ENCODE measurements at places on chromosomes 6 and 20.

DNA sequence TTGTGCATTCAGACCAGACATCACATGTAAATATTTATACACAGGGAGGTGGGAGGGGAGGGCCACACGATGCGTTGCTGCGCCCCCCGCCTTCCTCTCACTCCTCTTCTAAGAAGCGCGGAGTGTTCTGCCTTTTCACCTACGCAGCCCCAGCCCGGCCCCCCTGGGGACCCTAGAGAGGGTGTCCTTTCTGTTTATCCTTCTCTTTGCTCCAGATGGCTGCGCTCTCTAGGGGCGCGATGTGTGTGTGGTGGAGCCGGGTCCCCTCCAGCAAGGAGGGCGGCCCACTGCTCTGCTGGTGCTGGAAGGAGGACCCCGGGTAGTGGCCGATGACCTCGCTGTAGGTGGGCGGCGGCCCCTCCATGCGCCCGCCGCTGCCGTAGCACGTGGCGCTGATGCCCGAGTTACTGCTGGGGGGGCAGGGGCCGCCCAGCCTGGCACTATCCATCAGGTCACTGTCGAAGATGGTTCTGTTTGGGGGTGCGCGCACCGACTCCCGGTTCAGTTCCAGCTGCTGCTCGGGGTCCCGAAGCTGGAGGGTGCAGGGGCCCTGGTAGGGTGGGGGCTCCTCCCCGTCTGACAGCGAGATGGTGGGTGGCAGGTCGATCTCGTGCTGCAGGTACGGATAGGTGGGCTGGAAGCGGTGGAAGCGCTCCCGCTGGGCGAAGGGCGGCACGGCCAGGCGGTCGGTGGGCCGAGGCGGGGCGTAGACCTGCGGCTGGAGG, 31.8 kb upstream of the ZBP1 start:
- no peak for DNase-seq

GRCh38 chr20:5116875-5117274, 2.9 kb downstream of the PCNA start:
- DNase-seq = no peak

GRCh38 chr6:163701762-163702161, 287.2 kb downstream of the QKI start:
- DNase-seq = no peak

GRCh38 chr20:49891476-49892110, 23.7 kb downstream of the SPATA2 start:
- DNase-seq = no peak

DNA sequence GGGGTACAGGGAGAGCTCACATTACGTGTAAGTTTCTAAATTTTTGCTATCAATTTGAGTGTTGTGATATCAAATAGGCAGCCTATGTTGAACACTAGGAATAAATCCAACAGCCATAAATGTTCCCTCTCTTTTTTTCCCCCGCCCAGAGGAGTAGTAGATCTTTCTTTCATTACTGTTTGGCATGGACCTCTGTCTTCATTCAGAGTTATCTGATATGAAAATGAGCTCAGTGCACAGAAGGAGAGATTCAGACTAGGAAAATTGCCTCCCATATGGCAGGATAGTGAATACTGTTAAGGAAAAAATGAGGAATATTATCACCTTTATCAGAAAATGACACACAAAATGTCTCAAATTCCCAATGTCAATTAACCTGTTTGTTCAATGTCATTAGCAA, 110.0 kb upstream of the EYS start:
- DNase-seq = no peak

- peak; percentile 71 for DNase-seq
Observed at GRCh38 chr20:381581-382290, 1.2 kb downstream of the TRIB3 start.

DNA sequence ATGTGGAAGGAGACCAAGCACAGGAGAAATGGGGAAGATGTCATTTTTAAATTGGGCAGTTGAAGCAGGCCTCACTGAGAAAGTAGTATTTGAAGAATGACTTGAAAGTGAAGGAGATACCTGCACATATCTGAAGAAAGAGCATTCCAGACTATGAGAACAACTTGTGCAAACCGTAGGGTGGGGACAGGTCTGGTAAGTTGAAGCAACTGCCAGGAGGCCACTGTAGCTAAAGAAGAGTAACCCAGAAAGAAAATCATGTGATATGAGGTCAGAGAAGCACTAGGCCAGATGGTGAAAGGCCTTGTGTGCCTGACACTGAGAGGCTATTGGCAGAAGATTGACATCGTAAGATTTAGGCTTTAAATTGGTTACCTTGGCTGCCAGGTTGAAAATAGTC, 4.7 kb upstream of the SUPT3H start:
- no peak for DNase-seq

DNA sequence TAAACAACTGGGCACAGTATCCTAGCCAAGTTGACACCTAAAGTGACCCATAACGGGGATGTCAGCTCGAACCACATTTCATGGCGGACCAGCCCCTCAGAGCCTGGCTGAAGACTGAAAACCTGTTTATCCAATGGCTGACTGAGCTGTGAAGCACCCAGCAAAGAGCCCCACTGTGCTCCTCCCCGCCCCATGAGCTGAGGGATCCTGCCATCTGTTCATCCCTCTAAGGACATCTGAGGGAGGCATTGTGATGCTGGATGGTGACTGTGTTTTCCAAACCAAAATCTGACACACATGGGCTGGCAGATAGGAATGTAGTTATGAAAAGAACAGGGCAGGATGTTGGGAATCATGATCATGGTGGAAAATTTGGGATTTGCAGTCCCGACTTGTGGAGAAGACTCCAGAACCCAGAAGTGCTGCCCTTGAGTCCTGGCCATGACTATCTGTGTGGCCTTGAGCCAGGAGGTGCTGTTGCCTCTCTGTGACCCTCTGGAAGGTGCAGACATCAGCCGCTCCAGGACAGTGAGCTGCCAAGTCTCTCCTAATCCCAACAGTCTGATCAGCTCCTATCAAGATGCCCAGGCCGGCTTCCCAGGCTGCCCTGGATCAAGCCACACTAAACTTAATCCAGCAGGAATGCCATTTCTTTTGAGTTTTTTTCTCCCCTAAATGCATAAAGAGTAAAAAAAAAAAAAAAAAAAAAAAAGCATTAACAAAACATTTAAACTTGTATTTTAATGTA, 5.7 kb downstream of the EDN3 start:
- no peak for DNase-seq

GRCh38 chr6:98041056-98041455, 758.0 kb upstream of the MMS22L start:
- DNase-seq = no peak

- no peak for DNase-seq
Observed at GRCh38 chr6:159692303-159693127, 526 bp downstream of the SOD2 start.

DNA sequence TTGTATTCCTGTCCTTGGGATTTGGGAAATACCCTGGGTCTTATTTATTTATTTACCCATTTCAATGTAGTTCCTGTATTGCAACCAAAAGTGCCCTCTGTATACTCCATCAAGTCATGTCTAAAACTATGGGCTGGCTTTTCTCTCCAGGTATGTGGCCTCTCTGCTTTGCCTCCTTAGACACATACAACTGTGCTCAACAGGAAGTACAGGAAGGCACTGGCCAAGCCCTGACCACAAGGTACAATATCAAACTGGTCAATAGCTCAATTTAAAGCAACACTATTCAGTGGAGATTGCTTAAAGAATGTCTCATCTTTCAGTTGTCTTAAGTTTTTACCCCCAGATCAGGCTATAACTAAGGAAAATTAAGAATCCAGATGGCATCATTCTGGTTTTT, 42.3 kb upstream of the SLC24A3 start:
- no peak for DNase-seq

- no peak for DNase-seq
Observed at GRCh38 chr6:170439366-170440361, 113.4 kb downstream of the PSMB1 start.

GRCh38 chr6:153130515-153131036, 506 bp downstream of the RGS17 start:
- no peak for DNase-seq

DNA sequence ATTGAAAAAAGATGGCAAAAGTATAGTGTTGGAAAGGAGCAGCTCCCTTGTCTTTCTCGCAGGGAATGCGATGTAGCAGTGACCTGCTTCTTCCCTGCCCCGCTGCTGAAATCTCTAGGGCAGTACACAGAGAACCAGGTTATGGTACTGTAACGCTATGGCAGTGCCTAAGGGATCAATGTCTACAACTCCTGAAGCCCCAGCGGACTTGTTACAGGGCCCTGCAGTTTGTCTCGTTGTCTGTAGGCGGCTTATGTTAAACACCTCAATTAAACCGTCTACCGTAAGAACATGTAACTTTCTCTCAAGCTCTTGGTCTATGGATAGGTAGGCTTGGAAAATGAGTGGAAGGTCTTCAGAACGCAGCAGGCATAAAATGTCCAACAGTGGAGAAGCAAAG, 44.8 kb upstream of the SLC17A4 start:
- no peak for DNase-seq

- no peak for DNase-seq
Observed at GRCh38 chr20:53180928-53181362, 208.8 kb downstream of the TSHZ2 start.

DNA sequence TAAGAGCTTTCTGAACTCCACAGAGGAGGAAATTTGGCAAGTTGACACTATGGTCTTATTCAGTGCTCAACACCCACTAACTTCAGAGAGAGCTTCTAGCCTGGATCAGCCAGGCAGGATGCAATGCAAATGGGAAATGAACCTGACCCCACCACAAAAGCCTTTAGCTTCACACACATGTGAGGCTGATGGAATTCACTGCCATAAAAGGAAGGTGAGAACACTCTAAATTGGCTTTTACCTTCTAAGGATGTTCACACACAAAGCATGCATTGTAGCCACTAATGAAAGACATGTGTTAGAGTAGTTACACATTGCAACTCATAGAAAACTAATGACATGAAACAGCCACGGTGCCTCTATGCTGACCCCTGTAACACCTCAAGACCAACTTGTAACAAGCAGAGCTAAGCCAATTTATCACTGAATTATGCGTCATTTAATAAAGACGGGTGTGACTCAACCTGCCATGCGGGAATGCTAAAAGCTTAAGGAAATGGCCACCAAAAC, 262.1 kb downstream of the HACE1 start:
- DNase-seq = no peak

DNA sequence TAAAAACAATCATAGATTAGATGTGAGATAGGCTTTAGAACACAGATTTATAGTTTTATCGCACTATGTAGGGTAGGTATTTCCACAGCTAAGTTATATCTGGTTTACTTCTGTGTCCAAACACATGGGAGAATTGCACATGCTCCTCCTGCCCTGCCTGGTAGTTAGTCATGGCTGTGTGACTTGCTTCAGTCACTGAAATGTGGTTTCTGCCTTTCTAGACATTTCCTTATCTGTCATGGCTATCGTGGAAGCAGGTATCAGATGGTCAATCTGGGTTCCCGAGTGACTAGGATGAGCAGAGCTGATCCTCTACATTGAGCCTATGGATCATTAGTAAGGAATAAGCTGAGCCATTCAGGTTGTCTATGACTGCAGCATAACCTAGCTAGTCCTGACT, 117.8 kb upstream of the GMDS start:
- no peak for DNase-seq

DNA sequence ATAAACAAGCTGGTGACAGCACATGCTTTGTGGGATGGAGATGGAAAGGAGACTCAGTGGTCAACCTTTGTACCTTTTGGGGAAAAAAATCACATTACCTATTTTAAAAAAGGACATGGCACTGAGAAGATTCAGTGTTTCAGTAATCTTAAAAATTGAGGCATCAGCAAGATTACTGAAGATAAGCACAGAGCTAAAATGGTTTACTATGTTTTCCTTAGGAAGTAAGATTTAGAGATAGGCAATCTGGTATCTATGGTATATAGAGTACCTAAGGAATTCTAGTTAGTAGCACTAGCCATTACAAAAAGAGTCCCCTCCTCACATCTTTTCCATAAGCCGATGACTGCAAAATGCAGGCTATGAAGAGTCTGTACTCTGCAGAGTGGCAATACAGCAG, 35.7 kb downstream of the TOMM6 start:
- DNase-seq = no peak

DNA sequence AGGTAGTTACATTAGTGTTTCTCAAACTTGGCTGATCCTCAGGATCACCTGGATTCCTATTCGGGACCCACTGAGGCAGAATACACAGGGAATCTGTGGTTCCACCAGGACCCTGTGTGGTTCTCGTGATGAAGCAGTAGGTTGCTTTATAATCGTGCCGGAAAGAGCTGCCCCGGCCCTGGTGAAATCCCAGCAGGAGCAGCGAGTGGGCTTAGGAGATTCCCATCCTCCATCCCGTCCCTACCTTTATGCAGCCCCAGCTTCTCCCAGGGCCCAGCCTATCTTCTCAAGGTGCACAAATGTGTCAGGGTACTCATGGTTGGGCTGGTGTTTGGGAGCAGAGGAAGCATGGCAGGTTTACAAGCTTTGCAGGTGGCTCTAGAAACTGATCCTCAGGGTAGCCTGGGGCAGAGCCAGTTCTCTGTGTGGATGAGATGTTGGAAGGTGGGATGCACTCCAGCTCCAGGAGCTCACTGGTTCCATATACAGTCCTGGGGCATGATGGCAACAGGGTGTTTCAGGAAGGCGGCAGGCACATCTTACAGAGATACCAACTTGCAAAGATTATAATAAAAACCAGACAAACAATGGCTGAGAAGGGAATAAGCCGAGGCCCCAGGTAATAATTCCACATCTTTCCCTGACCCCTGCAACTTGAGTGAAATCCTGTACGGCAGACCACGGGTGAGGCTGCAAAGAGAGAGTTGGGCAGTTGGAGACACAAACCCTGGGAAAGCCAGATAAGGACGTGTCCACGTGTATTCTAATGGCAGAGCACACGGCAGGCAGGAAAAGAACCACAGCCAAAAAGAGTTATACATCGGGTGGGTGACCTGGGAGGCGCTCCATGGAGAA, 5.9 kb downstream of the SLC22A1 start:
- no peak for DNase-seq

- no peak for DNase-seq
Observed at GRCh38 chr6:141097471-141097870, 1035.3 kb upstream of the GJE1 start.

DNA sequence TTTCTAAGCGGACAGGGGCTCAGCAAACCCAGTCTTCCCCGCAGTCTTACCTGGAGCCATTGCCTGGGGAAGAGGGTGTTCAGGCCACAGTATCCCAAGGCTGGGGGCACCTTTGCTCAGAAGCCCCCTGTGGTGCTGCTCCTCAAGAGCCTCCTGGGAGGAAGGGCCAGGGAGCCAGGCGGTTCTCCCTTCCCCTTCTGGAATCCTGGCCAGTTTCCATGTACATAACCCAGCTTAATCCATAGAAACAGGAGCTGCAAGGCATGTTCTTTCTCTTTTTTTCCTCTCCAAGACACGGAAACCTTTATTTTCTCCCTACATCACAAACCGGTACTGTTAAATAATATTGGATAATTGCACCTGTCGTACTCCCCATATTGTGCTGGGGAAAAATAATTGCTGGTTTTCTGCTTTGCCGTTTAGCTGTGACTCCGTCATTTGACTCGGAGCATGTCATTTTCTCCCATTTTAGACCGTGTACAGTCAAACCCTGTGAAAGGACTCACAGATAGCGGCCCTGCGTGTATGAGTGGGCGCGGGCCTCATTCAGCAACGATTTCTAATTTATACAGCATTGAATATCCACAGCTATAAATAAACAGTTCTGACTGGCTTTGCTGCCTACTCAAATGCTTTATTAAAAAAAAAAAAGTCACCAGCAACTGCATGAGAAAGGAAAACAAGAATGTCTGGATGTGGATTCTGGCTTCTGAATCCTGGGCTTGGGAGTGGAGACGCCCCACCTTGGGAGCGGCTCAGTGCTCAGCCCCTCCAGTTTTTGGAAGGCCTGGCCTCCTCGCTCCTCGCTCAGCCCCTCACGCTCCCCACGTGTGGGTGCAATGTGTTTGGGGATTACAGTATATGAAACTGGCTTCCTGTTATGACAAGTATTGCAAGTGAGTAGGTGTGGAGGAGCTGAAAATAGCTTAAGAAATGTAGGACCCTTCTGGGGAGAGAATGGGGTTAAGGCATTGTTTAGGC, 67.3 kb downstream of the ADTRP start:
- DNase-seq = peak; percentile 71

Data from stimulated activated CD4-positive, alpha-beta T cell treated with anti-CD3 and anti-CD28 coated beads, Interleukin-1b, Interleukin-23, amount 100 ng/mL, for 24 hours (primary cell).